DND-41 (cell line): ENCODE measurements at places on chromosomes 12 and 14.

DNA sequence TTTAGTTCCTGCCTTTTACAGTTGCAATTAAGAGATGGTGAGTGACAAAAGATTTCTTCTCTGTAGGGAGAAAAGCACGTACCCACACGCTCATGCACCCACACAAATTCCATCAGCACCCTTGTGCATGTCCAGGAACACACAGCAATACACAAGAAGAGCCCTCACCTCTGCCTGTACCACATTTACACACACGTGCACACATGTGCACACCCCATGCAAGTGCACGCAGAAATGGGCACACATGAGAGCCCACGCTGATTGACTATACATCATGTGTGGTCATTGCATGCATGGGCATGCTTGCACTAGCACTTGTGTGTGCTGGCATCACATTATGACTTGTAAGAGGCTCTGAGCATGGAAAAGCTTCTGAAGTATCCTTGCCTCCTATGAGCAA lies 70.5 kb downstream of the SERPINA3 start:
- DNase-seq, result no peak

GRCh38 chr12:130538343-130539095 lies 177.6 kb downstream of the RIMBP2 start:
- DNase-seq, result no peak

DNA sequence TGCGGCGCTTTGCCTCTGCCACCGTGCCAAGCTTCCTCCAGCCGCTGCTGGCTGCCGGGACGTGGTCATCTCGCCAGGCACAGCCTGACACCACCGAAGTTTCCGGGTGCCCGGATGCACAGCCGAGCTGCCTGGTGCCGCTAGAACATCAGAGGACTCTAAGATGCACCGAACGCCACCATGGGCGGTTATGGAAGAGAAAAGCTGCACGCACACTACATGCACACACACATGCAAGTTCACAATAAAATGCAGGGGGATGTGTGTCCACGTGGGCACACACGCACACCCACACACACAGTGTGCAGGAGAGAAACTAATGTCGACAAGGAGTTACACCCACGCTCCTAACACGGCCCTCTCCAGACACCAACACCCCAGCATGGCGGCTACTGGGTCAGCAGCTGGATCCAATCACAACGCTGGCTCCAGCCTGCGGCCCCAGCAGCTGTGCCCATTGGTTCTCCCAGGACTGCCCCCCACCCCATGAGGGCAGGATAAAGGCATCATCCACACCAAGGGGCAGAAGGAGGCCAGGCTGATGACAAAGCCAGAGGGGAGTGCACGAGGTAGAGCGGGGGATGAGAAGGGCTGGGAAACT lies 82.7 kb downstream of the BCL11B start:
- no peak for DNase-seq

DNA sequence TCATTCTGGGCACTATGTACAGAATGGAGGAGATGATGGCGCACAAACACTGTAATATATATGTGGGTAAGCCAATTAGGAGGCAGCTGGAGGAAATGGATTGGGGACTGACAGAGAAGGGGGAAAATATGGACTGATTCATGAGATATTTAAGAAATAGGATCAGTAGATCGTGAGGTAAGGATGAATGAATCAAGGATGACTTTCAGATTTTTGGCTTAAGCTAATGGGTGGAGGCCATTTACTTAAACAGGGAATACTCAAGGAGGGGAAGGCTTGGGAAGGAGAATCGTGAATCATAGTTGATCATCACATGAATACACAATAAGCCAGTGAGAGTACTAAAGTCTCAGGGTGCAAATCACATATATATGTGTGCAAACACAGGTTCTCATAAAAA lies 11.2 kb upstream of the GNPNAT1 start:
- DNase-seq, result no peak

- no peak for DNase-seq
Observed at GRCh38 chr12:105954951-105955931, 183.5 kb downstream of the NUAK1 start.

DNA sequence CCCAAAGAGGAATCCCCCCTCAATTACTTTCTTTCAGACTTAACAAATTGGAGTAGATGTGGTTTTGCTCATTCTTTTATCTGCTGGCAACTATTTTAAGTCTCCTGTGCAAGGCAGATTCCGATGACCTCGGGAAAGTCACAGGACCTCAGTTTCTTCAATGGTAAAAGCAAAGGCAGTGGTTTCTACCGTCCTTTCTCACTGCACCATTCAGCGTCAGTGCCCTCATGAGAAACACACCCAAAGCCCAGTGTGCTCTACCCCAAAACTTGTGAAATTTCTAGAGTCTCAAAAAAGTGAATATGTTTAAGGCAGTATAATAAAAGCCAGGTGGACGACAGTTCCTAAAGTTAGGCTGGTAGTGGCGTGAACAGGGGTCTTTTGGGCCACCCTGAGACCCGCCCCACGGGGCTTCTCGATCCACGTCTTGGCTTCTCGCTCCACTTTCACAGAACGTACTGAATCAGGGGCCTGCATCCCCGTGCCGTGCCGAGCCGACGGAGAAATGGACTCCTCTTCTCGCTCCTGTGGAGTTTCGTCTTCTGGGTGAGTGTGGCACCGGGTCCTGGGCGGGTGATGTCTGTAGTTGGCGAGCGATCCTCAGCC lies 1.3 kb upstream of the ARHGAP5 start:
- no peak for DNase-seq

- DNase-seq, result no peak
Observed at GRCh38 chr12:53712059-53712643, 15.1 kb downstream of the CALCOCO1 start.

- DNase-seq, result no peak
Observed at GRCh38 chr14:55313480-55313879, 42.3 kb downstream of the FBXO34 start.

- DNase-seq, result no peak
Observed at GRCh38 chr12:78555802-78556201, 308.8 kb upstream of the SYT1 start.

DNA sequence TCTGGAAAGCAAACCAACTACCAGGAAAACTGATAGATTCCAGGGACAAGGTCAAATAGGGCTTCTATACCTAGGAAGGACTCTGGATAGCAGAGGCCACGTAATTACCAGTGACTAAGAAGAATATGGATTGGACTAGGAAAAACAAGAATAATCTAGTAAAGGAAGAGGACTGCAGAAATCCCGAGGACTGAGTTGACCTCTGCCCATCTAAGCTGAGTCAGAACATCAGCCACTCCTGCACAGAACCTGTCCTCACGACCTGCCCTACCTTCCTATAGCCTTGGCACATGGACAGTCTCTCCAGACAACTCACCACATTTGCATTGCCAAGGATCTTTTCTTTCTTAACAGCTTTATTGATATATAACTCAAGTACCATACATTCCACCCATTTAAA lies 2.3 kb downstream of the OR6J1 start:
- no peak for DNase-seq

GRCh38 chr14:53896726-53897125 lies 59.9 kb downstream of the BMP4 start:
- DNase-seq, result no peak

DNA sequence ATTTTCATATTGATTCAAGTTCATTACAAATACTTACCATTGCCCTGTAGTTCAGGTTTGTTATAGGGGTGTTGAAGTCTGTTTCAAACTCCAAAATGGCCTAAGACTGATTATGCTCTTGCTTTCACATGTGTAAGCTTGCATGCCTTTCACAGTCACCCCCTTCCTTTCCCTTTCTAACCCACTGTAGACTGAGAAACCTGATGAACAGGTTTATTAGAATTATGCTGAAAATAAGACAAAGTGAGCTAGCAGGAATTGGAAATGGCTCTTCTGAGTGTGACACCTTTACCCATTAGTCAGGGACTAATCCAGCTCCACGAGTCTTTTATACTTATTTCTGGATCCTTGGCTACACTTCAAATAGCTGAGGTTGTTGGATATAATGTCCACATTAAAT lies 38.9 kb downstream of the FBXO33 start:
- no peak for DNase-seq

GRCh38 chr14:58108717-58109116 lies 43.3 kb downstream of the ARMH4 start:
- DNase-seq, result no peak

DNA sequence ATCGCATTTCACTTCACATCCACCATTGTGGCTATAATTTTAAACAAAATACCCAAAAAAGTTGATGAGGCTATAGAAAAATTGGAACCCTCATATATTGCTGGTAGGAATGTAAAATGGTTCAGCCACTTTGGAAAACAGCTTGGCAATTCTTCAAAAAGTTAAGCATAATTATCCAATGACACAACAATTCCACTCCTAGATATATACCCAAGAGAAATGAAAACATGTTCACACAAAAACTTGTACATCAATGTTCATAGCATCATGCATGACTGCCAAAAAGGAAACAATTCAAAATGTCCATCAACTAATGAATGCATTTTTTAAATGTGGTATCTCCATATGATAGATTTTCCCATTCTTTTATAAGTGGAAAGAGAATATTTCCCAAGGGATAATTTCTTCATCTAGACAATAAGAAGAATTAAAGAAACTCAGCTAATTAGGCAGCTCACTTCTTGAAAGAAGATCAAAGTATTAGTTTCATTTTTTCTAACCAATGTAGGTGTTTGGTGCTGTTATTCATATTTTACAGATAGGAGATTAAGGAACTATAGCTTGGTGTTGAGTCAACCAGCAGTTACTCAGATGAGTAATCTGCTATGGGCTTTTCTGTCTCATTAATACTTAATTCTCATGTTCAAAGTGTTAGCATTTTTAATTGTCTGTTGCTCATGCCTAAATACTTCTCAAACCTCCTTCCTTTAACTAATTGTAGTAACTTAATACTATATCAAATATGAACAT lies 32.8 kb downstream of the YEATS4 start:
- DNase-seq, result no peak

DNA sequence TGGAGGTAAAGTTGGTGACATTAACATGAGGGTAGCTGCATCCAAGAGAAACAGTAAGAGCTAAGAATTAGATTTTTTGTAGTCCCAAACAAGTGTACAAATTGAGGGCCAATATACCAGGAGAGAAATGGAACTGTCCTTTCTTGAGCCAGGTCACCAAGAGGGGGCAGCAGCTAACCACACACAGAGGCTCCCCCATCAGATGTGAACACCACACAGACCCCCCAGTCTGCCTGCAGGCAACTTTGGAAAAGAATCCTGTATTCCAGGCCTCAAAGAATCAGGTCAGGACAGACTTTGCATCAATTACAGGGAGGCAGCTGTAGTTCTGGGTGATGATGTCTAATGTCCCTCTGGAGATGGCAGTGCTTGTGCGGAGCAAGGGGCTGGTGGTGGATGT lies 77.9 kb downstream of the SPTB start:
- peak; percentile 12 for DNase-seq

DNA sequence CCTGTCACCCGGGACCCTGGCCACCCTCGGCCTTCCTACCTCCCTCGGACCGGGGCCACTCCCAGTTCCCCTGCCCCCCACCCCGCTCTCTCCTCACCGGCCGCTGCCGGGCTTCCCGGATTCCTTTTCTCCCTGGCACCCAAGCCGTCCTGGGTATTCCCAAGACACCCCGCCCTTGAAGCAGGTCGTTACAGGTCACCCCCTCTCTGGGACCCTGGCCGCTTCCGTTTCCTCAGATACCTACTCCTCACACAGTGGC lies 493 bp downstream of the NUMB start:
- DNase-seq, result no peak

- no peak for DNase-seq
Observed at GRCh38 chr12:72057330-72057914, 118.8 kb downstream of the TPH2 start.

DNA sequence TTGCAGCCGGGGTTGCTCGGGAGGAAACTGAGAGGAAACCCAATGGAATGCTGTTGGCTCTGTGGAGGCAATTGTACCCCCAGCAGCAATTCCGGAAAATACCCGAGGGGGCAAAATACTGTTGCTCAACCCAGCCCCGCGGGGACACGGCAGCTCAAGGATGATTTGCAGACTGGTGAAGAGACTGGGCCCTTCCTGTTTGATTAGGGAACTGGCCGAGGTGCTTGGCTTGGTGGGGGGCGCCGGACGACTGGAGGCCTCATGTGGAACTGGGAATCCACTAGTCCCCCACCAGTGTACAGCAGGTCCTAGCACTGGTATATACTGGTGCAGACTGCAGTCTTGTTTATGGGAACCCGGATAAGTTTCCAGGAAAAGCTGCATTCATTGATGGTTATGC lies 10.3 kb upstream of the RNASE12 start:
- no peak for DNase-seq

DNA sequence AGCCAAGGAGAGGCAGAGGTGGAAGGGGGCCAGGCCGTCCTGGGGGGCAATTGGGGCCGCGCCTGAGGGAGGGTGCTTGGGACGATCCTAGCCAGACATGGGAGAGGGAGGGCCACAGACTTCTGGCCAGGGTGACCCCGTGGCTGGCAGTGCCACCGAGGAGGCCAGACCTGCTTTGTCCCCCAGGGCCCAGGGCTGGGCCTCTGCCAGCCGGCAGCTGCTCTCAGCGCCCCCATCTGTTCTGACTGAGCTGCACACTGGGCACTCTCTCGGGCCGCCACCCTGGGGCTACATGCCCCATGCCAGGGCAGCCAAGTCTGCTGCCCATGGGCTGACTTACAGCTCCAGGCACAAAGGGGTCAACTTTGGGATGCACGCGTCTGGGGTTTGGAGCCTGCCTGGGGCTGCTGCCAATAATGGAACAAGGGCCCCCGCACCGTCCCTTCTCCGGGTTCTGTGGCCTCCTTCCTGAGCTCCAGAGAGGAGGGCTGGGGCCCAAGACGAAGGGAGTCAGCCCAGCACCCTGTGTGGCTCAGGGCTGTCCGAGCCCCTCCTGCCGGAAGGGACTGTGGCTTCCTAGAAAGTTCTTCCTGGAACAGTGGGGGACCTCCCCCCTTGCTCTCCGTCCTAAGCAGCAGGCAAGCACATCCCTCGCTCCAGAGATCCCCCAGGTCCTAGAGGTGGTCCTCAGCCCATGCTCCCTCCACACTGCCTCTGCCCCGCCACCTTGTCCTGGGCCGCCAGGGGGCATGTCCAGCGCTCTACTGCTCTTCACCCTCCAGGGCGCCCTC lies 1.1 kb downstream of the ADSS1 start:
- no peak for DNase-seq

GRCh38 chr14:56903304-56903969 lies 93.2 kb upstream of the OTX2 start:
- no peak for DNase-seq
